HS-27A (cell line): ENCODE measurements at places on chromosomes 16 and 17.

- DNase-seq, result no peak
Observed at GRCh38 chr16:55367866-55368603, 44.0 kb downstream of the IRX6 start.

GRCh38 chr16:23668225-23668624, 10.5 kb upstream of the PLK1 start:
- no peak for DNase-seq

DNA sequence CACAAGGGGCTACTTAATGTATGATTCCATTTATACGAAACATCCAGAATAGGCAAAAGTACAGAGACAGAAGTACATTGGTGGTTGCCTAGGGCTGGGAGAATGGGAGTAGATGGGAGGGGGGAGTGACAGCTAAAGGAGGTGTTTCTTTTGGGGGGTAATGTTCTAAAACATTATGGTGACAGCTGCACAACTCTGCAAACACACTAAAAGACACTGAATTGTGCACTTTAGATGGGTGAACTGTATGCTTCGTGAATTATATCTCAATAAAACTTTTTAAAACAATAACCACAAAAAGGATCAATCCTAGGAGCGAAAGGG, 661 bp downstream of the LYRM9 start:
- no peak for DNase-seq

DNA sequence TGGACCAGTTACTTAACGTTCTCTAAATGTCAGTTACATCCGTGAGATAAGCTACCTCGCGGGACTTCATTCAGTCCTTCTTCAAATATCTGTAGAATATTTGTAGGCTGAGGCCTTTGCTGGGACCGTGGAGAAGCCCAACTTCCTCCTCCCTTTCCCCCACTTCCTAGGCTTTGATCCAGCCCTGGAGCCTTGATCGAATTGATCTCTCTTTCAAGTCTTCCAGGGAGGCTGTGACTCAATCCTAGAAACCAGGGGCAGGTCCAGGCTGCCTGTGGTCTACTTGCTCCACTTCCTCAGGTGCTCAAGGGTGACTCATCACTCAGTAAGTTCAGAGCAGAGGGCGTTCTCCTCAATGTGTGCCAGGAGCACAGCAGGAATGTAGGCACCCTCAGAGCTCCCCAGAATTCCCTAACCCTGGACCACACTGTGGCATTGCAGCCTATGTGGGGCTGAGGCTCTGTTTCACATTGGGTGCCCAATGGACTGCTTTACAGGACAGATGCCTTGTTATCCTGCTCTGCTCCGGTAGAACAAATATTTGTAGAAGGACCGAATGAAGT, 11.2 kb upstream of the CEP20 start:
- DNase-seq, result peak; percentile 74

GRCh38 chr17:38564254-38564837, 41.4 kb downstream of the SRCIN1 start:
- no peak for DNase-seq

DNA sequence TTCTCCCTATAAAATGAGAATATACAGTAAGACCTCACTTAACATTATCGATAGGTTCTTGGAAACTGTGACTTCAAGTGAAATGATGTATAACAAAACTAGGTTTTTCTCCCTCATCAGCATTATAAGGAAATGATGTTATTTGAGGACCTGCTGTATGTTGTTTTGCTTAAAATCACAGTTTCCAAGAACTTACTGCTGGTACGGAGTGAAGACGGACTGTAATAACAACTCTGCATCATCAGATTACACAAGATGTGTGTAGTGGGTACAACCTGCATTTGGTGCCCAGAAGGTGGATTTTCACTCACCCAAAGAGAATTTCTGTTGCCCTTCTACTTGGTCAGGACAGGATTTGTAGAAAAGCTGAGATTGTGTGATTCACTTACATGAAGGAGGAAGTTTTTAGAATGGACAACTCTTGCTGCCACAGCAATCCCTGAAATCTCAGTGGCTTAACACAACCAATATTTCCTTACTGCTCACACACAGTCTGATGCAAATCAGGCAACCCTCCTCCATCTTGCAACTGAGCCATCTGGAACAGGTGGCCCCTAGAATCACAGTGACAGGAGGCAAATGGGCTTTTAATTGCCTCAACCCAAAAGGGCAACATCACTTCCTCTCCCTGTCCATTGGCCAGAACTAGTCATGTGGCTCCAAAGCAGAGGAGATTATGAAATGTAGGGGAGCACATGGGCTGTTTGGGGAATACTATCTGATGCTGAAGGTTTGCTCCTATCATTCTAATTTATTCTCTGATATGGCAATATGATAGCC, 67.6 kb upstream of the CACNG5 start:
- no peak for DNase-seq

DNA sequence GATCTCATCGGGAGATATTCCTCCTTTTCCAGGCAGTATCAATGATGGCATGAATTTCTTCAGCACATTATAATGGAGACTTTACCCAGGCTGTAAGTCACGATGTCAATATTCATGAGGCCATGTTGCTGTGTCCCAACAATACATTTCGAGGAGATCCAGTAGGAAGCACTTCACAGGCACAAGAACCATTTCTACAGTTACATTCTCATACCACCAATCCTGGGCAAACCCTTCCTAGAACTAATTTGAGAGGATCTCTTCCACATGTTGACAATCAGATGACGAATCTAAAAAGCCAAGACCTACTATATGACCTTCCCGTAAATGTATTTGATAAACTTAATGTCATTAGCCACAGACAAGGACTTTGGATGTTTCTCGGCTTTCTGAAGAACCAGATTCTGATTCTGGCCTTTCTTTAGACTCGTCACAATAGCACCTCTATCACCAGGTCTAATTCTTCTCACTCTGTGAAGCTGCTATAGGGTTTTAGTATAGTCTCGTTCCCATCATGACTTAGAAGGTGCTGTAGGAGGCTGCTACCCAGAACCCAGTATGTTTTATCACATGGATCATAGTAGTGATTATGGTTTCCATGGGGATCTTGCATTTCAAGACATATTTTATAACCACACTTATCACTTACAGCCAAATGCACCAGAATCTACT, 40.2 kb downstream of the C16orf87 start:
- no peak for DNase-seq

DNA sequence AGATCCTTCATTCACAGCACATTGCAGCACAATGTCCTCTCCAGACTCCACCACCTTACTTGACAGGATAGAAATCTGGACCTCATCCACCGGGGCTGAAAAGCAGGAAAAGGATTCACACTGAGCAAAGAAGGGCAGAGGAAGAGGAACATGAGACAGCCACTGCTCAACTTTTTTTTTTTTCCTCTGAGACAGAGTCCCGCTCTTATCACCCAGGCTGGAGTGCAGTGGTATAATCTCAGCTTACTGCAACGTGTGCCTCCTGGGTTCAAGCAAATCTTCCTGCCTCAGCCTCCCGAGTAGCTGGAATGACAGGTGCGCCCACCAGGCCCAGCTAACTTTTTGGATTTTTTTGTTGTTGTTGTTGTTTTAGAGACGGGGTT, 34.4 kb downstream of the PECAM1 start:
- no peak for DNase-seq

- DNase-seq, result no peak
Observed at GRCh38 chr17:56880133-56880532, 33.7 kb downstream of the TRIM25 start.

DNA sequence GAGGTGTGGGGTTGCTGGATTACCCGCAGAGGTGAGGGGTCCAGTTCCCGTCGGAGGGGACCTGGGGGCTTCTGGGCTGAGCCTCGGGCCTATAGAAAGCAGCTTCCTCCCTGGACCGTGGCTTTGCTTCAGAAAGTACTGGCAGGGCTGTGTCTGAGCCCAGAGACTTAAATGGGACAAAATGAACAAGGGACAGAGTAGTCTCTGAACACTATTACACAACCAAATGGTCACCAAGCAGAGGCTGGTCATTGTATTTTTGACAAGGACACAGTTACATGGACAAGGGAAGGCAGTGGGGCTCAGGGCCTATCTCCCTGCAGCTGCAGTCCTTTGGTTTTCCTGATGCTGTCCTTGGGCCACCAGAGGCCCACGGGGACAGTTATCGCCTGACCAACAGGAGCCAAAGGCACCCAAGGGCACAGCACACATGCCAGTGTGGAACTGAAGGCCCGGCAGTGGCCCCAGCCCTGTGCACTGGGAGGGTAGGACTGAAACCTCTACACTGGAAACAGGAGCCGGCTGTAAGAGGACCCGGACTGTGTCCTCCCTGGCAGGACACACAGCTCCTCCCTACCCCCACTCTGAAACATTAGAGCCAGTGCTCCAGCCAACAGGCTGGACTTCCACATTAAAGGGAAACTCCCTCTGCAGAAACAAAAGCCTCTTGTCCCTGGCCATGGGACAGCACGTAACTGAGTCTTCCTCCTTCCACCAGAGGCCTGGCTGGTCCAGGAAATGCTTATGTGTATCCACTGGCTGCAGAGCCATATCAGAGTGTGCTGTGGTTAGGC, 26.0 kb upstream of the ERN1 start:
- no peak for DNase-seq

- DNase-seq, result no peak
Observed at GRCh38 chr16:4260360-4260759, 12.5 kb downstream of the TFAP4 start.

GRCh38 chr17:3814361-3814760, 13.4 kb upstream of the ITGAE start:
- no peak for DNase-seq

DNA sequence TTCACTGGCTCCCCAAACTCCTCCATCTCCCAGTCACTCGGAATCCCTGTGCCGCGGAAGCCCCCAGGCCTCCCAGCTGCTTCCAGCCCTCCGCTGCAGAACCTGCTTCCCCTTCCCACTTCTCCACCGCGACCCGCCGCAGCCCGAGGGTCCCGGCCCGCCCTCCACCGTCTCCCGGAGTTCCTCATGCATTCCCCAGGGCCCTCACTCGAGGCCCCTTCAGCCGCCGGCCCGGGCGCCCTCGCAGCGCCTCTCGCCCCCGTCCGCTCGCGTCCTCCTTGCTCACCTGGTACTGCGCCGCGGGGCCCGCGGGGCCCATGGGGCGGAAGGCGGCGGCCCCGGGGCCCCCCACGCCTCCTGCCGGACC, 329 bp downstream of the SMARCD2 start:
- DNase-seq, result no peak

- no peak for DNase-seq
Observed at GRCh38 chr17:66412857-66413558, 110.6 kb downstream of the PRKCA start.

GRCh38 chr16:86939609-86940008, 361.3 kb downstream of the FOXL1 start:
- no peak for DNase-seq

GRCh38 chr16:68230956-68231355, 5.0 kb downstream of the ESRP2 start:
- DNase-seq, result no peak

DNA sequence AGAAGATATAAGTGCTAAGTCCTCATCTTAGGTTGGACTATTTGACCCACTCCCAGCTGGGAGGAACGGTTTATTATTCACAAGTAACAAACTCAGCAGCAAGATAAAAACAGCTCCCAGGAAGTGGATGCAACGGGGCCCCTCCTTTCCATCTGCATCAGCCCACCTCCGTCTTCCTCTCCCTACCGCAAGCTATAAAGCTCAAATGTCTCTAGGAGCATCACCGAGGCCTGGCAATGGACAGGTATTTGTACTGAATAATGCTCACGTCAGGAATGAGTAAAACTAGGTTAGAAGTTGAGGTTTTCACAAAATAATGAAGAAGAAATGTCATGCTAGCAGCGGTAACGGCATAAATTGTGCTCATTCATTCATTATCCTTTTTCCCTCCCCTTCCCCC, 408.7 kb upstream of the PSMD7 start:
- no peak for DNase-seq

GRCh38 chr17:3885271-3885670, 7.6 kb downstream of the CAMKK1 start:
- DNase-seq, result no peak
